ENCODE measurements at places on chromosomes 3 and 15.

DNA sequence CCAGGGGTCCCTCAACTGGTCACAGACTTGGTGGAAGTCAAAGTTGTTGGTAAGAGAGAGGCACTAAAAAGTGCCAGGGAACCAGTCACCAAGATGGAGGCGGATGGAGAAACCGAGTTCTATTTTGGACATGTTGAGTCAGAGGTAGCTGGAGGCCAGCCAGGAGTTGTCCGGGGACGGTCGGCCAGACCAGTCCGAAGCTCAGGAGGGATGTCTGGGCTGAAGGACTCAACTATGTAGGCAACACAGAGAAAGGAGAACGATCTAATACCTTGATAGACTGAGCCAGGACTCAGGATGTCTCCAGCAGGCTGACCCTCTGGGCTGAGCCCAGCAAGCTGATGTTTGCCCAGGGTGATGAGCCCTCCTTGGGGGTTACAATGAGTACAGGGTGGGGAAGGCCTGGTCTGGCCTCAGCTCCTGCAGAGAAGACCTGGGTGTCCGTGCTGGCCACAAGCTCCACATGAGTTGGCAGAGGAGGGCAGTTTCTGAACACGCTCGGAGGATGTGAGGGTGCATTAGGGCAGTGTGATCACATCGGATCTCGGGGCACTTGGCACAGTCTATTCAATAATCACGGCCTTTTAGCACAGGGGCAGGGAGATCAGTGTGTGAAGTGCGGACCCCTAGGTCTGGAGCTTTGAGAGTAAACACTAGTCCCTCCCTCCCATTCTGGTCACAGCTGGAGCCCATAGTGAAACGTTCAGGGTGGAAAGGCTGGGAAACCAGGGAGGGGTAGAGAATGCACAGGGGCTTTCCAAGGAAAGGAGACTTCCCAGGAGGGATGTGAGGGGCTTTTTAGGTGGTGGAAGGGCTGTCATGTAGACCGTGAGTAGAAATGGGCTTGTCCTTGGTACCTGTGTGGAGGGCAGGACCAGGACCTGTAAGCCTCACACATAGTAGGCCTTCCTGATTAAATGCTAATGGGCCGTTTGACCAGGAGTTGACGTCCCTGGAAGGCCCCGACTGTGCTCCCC is 111.9 kb downstream of the ETFA start:
- DNase-seq: no peak

DNA sequence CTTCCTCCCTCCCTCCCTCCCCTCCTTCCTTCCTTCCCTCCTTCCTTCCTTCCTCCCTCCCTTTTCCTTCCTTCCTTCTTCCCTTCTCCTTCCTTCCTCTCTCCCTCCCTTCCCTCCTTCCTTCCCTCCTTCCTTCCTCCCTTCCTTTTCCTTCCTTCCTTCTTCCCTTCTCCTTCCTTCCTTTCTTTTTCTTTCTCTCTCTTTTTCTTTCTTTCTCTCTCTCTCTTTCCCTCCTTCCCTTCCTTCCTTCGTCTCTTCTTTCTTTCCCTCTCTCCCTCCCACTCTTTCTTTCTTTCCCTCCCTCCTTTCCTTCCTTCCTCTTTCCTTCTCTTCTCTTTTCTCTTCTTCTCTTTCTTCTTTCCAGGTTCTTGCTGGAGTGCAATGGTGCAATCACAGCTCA is 1.9 kb upstream of the ZNF662 start:
- no peak for DNase-seq

GRCh38 chr3:38138349-38139190 is at the start of gene MYD88:
Gene MYD88, plus strand, starts transcription at chr3:38138661. Its CDS starts 40 bp downstream, at chr3:38138701.
- peak; percentile 85 for DNase-seq

GRCh38 chr3:51276046-51276445 is 109.0 kb upstream of the MANF start:
- no peak for DNase-seq

- no peak for DNase-seq
These were observed 67.1 kb upstream of the SH3GL3 start for GRCh38 chr15:83380059-83380458.

- no peak for DNase-seq
These were observed 233.4 kb downstream of the ADAMTS17 start for GRCh38 chr15:100108346-100108745.

DNA sequence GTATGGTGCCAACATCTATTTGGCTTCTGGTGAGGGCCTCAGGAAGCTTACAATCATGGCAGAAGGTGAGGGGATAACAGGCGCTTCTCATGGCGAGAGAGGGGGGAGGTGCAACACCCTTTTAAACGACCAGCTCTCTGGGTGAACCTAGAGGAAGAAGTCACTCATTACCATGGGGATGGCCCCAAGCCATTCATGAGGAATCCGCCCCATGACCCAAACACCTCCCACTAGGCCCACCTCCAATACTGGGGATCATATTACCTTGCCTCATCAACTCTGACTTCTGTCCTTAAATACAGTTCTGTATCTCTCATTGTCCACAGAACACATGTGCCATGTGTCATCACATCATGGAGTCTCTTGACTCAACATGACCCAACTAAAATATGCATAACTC is 37.5 kb upstream of the CLRN1 start:
- DNase-seq: no peak

GRCh38 chr15:67197364-67197695 is 57.1 kb downstream of the AAGAB start:
- DNase-seq: no peak

- DNase-seq: peak; percentile 37
These were observed 441.4 kb downstream of the GABRG3 start for GRCh38 chr15:27412415-27412814.

DNA sequence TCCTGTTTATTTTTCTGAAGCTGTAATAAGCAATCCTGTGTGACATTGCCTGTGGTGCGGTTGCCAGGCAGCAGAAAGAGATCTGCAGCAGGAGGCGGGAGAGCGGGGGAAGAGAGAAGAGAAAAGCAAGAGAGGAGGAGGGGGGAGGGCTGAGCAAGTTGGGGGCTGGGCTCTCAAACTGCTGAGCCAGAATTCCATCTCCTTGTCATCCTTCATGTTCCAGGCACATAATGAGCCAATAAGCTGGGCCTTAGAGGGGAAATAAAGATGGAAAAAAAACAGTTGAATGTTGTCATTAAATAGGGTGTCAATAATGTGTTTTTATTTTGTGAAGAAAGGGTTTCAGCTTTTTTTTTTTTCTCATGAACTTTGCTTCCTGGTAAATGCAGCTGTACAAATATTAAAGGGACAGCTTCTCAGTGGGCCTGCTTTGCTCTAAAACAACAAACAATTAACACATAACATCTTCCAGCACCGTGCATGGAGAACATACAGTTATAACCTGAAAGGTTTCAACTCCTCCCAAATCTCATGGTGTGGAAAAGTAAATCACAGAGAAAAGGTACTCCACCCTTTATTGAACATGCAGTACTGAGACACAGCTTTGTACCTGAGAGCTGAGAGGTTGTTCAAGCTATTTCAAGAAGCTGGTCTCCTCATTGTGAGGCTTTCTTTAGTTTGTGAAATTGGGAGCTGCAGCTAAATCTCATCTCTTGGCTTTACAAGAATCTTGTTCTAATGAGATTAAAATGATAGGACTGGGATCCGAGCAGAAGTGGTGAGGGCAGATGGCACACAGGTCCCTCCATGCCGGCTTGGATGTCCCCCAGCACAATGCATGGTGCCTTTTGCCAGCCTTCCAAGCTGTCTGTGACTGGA is 451.1 kb upstream of the KCNMB2 start:
- peak; percentile 84 for DNase-seq

- peak; percentile 96 for DNase-seq
These were observed 2.0 kb downstream of the FAM43A start for GRCh38 chr3:194687638-194688199.

DNA sequence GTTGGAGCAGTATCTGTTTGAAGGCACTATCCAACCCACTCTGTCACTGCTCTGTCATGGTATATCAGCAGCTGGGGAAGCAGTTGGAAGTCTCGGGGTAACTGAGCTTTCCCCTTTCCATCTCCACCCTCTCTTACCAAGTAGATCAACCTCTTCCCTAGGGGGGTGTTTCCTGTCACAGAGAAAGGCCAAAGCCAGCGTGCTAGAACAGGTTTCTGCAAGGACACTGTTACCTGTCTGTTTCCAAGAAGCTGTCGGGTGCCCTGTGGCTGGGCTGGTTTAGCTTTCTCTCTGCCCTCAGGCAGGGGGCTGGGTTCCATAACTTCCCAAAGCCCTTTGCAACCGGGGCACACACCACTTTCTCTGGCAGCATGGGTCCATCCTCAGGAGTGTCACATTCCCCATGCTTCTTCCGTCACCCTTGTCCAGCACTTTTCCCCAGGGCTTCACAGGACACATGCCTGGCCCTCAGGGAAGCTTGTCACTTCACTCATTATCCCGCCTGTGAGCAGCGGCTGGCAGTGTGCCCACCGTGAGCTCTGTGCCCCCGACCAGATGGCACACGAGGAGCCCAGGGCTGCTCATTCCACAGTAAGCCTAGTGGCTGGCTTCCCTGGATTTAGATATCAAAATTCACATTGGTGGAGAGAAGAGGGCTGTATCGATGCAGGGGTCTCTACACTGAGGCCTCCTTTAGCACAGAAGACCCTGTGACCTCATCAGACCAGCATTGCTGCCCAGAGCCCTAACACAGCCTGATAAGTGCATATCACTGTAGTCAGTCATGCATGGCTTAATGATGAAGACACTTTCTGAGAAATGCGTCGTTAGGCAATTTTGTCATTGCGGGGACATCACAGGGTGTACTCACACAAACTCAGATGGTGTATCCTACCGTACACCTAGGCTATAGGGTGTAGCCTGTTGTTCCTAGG is 205.8 kb downstream of the SLCO3A1 start:
- no peak for DNase-seq

- peak; percentile 30 for DNase-seq
These were observed 284.0 kb upstream of the TBL1XR1 start for GRCh38 chr3:177481329-177481728.

- peak; percentile 89 for DNase-seq
These were observed 69.5 kb downstream of the KLF15 start for GRCh38 chr3:126287536-126288241.

DNA sequence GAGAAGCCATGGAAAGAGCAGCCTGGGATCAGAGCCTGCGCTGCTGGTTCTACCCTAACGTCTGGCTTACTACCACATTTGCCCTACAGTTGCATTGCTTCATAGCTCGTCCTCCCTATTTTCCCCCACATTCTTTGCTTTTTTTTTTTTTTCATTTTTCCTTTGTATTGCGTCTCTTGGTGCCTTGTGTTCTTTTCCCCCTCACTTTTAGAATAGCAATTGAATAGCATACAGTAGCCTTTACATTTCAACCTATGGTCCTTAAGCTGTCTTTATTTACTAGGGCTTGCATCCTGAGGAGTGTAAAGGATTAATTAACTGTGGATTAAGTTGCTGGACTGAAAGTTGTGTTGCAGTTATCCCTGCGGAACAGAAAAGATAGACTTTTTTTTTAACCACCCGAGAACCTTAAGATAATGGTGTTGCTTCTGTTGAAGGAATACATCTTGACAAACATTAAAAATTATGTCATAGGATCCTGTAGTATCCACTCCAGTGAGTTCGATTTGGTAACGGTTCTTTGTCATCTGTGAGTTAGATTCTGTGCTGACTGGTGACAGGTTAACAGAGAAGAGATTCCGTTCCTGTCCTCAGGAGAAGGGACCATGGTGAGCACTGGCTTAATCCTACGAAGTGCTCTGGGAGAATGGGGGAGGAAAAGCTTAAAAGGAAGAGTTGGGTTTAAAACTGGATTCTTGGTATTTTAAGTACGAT is 417.4 kb upstream of the NAALADL2 start:
- peak; percentile 74 for DNase-seq

DNA sequence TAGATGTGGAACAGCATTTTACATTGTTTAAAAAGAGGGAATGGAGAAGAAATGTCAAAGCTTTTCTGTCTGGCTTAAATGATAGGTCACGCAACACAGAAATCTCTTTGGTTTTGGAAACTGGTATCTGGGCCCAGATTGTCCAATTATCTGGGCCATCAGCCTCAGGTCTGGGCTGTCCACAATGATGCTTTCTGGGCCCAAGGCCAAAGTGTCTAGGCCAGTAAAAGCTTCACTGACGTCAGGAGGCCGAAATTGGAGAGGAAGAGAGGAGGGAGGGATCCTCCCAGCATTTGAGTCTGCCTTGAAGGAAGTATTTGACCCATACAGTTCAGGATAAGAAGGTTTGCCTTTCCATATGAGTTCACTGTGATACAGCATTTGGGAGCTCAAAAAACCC is 60.7 kb upstream of the ALDH1A3 start:
- DNase-seq: no peak

DNA sequence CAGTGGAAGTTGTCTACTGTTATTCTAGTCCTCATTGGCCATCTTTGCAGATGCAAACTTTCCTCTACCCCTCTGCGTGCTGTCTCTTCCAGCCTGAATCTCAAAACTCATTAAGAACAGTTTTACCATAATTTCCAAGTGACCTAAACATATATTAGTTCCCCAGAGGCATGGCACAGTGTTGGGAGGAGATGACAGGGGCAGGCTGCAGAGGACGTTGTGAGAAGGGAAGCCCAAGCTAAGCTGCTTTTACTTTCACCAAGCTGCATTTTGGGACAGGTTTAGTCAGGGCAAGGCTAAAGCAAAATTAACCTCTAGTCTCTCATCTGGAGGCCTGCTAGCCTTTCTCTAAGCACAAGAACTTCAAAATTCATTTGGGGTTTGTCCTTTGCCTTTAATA is 318.6 kb upstream of the SATB1 start:
- DNase-seq: no peak

GRCh38 chr3:133742351-133743091 is 3.7 kb upstream of the TF start:
- no peak for DNase-seq

- no peak for DNase-seq
These were observed 56.5 kb downstream of the RPLP1 start for GRCh38 chr15:69509131-69509530.

GRCh38 chr3:9331171-9331570 is 31.7 kb upstream of the THUMPD3 start:
- DNase-seq: no peak

- DNase-seq: peak; percentile 46
These were observed 53.4 kb upstream of the EIF5A2 start for GRCh38 chr3:170961616-170962400.

DNA sequence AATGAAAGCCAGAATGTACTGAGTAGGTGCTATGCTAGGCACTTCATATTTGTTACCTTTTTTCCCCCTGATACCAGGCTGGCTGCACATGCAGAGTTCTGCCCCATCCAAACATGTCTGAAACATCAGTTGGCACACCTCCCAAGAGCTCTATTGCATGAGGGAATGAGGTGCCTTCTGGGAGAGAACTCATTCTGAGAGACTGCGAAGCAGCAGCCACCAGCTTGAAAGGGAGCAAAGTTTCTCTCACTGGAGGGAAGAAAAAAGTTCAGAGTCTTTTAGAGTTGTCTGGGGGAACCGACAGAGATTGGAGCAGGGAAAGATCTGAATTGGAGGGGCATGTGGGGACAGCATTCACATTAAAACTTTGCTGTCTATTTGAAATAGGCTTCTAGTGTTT is 84.1 kb downstream of the AGBL1 start:
- DNase-seq: no peak

GRCh38 chr3:52149726-52150125 is 4.5 kb downstream of the POC1A start:
- DNase-seq: no peak

Measured in neural progenitor cell (in vitro differentiated cells).